NCI-H2107 (cell line): ENCODE measurements at places on chromosomes 16 and 17.
A peak's percentile ranks its signal among the peaks of the same experiment; 100 is the strongest.

GRCh38 chr16:15983898-15984297 is 34.5 kb downstream of the ABCC1 start:
- no peak for DNase-seq

GRCh38 chr17:14149751-14150150 is 80.4 kb downstream of the COX10 start:
- DNase-seq: no peak

DNA sequence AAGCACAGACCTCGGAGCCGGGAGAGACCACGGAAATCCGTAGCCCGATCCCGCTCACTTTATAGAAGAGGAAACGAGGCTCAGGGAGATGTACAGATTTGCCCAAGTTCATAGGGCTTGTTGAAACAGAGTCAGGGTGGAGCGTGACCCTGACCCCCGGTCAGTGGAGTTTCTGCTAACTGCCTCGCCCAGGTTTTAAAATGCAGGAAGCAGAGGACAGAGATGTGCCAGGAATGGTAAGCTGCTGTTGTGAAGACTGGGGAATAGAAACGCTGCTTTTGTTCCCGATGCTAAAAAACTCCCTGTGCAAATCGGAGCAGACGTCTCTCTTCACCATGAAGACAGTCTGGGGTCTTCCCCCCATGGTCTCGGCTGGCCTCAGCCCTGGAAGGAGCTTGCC is 403.0 kb downstream of the SEC14L1 start:
- DNase-seq: no peak

DNA sequence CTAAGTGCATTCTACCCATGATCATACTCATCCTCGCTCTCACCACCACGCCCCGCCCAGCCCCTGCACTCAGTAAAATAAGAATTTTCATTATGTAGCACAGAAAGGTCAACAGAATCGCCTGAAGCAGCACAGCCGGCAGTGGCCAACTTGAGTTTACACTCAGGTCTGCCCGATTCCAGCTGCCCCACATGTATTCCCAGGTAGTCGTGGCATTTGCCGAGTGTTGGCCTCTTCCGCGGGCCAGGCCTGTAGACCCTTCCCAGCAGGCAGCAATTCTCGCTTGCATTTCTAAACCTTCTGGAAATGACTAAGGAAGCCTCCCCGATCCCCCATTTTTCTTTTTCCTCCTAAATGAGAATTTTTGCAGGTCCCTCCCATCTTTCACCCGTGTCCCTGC is 609 bp downstream of the CNGB1 start:
- no peak for DNase-seq

DNA sequence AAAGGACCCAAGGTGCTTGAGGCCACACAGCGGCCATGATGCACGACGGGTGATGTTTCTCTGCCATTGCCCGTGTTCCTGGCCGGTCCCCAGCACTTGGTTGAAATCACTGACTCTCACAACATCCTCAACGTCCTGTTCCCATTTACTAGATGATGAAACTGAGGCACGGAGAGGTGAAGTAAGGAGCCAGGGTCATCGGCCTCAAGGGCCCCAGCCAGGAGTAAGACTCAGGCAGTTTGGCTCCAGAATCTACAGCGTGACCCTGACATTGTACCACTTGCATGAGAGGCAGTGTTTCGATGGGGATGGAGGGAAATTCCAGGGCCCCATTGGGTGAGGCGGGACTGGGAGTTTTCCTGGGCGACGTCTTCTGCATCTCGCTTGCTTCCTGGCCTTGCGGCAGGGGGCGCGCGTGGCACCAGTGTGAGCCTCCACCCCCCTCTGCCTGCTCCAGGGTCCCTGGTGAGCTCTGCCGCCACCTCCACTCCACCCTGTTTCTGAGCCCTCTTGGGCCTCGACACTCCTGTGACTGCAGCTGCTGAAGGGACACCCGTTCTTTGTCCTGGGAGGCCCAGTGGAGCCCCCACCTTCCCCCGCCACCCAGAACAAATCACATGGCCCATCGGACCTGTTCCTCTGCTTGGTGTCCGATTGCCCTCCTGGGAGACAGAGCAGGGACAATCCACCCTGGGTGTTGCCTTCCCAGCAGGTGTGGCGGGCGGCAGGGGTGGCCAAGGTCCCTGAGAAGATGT is 133.0 kb upstream of the GSE1 start:
- DNase-seq: peak; percentile 88

GRCh38 chr17:81635973-81636504 is 873 bp downstream of the NPLOC4 start:
- DNase-seq: no peak

GRCh38 chr16:8867932-8868415 is 832 bp downstream of the CARHSP1 start:
- DNase-seq: no peak

DNA sequence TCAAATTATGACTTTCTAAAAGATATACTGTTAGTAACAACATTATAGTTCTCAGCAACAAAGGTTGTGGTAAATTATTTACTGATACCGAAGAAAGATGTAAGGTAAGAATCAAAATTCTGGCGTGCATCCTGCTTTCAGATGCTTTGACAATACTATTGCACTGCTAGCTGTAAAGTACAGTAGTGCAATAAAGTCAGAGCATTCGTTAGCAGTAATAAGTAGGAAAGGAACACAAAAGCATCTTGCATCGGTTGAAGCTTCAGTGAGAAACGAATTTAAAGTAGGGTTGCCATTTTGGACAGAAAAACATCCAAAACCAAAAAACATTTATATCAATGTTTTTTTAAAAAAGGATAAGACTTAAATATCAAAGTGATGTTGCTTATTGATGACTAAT is 4.0 kb downstream of the SKA2 start:
- DNase-seq: no peak

- DNase-seq: no peak
Measured at GRCh38 chr17:74608511-74608910, 15.0 kb downstream of the CD300E start.

- DNase-seq: no peak
Measured at GRCh38 chr17:69551212-69552010, 136.9 kb downstream of the MAP2K6 start.

- DNase-seq: no peak
Measured at GRCh38 chr16:64004116-64004515, 1117.7 kb downstream of the CDH11 start.

DNA sequence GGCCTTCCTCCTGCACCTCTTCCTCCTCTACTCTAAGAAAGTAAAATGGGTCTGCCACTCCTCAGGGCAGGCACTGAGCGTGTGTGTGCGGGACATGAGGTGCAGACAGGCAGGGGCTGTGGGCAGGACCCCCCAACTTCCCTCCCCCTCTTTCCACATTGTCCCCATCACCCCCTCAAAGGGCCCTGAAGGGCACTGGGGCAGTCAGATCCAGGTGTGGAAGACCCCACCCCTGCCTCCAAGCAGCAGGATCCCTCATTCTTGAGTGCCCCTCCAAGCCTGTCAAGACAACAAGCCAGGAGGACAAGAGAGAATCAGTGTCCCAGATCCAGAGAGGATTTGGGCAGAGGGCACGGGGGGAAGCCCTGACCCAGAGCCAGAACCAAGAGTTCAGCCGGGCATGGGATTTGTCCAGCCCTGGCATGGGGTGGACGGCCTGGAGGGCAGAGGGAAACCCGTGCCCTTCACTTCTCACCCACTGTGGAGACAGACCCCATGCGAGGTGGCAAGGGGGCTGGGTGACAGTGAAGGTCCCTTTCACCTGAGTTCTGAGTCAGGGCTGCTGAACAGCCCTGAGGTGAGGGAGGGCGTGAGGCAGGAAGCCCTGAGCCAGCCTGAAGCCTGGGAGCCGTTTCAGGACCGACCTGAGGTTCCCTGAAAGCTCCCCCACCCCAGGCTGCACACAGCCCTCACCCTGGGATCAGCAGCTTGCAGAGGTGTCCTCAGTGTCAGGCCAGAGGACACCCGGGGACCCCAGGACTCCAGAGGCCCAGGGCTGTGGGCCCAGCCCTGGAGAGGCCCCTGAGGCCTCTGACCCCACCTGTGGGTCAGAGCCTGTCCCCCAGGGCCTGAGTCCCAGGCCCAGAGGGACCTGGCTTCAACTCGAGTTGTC is 45.8 kb downstream of the USP22 start:
- DNase-seq: no peak

DNA sequence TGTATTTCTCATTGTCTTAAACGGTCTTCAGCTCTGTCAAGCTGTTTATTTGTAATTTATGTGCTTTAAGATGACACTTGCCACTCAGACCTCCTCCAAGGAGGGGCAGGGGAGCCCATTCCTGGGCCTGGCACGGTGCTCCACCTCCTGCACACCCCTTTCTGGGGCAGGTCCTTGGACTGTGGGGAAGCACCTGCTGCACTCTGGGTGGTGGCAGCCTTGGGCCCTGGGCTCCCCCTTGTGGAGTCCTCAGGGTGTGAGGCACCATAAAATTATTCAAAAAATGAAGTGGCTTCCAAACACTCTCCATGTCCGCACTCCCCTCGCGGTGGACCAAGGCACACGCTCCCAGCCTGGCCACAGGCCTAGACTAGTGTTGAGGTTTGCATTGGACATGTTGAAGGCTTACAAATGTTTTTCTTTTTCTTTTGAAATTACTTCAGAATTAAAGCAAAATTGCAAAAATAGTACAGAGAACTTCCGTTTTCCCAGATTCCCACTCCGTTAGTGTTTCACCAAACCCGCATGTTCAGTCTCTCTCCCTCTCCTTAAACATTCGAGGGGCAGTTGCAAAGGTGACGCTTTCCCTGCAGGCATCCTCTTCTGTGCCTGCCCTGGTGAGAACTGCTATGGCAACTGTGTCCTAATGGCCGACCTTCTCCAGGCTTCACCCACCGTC is 32.4 kb downstream of the FOXK2 start:
- DNase-seq: peak; percentile 55

- no peak for DNase-seq
Measured at GRCh38 chr17:6420173-6420641, 14.7 kb downstream of the AIPL1 start.

DNA sequence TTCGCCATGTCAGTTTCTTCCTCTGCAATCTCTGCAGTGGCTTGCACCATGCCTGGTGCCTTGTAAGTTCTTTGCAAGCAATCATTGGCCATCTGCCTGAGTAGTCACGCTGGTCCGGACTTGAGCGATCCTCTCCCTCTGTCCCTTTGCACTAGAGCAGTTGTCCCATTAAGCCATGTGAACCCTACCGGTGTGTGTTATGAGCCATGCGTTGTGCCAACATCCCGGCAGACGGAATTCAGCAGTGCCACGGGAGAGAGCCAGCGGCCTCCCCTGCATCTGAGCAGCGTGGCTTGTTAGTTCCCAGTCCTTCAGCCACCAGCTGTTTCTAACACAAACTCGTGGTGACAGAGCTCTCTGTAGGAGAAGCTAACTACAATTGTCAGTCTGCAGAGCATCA is 275.1 kb upstream of the HSBP1 start:
- no peak for DNase-seq
